ENCODE measurements at places on chromosomes 6 and 20.

DNA sequence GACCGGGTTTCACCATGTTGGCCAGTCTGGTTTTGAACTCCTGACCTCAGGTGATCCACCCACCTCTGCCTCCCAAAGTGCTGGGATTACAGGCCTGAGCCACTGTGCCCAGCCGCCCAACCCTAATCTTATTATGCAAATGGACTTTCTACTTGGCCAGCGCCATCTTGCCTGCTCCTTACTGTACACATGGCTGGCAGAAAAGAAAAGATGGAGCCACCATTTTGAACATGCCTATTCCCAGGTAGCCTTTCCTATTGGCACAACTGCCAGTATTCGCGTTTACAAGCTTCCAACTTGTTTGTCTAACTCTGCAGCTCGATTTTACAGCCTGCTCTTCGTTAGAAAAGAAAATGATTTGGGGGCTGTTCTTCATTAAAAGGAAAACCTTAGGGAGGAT, 84.3 kb downstream of the WDR27 start:
- DNase-seq = no peak

DNA sequence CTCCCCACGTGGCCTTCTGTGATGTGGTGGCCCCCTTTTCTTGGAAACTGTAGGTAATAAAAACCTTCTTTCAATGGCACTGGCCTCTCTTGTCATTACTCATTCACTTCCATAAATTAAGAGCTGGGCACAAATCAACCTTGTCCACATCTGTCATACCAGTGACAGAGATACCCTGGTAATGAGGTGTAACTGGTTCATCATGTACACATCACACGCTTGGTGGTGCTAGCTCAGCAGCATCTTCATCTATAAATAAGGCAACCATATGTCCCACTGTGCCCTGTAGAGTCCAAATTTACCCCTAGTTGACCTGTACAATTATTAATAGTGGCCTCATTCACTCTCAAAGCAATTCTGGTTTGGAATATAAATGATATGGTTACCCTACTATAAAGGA, 245.6 kb downstream of the HIVEP2 start:
- DNase-seq = no peak

- no peak for DNase-seq
Observed at GRCh38 chr20:14406495-14406894, 69.1 kb upstream of the FLRT3 start.

GRCh38 chr6:166087246-166087645, 80.4 kb downstream of the TBXT start:
- no peak for DNase-seq

- no peak for DNase-seq
Observed at GRCh38 chr6:140774080-140774505, 1358.6 kb upstream of the GJE1 start.

DNA sequence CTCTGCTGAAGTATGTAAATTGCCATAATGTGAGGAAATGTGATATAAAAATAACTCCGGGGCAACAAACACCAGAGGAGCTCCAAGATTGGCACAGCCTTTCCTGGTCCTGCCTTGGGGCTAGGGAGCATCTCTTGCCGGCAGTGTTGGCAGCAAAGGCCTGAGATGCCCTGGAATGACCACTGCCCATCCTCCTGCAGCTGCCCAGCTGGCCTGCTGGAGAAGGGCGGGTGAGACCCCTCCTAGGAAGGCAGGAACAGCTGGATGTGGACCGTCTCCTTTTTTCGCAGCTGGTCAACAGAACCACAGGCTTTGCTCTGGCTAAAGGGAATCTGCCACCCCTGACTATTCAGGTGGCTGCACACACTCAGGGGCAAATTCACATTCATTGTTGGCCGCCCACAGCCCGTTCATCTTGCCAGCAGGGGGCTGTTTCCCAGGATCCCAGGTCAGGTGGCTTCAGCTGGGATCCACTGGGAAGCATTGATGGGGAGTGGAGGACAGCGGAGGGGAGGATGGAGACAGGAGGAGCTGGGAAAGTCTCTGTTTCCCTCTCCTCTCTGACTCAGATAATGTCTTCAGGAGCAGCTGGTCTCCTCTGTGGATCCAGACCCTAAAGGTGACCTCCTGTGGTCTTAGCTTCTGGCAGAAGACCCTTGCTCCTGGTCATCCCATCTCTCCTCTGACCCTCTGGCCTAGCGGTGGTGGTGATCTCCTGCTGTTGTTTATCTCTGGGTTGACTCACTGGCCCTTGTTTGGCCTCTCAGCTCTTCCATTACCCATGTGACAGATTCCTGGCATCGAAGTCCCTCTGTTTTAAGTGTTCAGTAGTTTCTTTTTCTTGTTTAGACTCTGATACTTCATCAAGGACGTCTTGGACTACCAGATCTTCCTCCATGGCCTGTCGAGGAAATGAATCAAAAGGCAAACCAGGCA, 336.7 kb downstream of the DHX35 start:
- no peak for DNase-seq

GRCh38 chr20:1430004-1430451, 36.6 kb downstream of the NSFL1C start:
- no peak for DNase-seq

GRCh38 chr20:3168079-3168828, 5.1 kb downstream of the LZTS3 start:
- DNase-seq = no peak

DNA sequence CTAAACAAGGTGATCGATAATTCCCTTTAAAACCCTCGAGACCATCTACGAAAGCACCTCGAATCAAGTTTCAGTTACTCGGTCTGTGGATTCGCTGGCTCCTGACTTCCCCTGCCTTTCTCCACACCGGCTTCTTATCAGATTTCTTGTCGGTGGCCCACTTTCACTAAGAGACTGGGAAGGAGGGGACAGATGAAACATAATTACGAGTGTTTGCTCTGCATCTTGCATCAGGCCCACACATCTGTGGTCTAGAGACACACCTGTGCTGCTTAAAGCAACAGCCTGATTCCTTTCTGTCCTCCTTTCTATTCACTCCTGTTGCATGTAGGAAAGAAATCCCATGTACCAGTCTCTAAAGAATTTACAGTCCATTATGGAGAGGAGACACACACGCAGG, 37.7 kb downstream of the INSM1 start:
- no peak for DNase-seq

GRCh38 chr6:129597023-129597713, 112.8 kb downstream of the ARHGAP18 start:
- no peak for DNase-seq

DNA sequence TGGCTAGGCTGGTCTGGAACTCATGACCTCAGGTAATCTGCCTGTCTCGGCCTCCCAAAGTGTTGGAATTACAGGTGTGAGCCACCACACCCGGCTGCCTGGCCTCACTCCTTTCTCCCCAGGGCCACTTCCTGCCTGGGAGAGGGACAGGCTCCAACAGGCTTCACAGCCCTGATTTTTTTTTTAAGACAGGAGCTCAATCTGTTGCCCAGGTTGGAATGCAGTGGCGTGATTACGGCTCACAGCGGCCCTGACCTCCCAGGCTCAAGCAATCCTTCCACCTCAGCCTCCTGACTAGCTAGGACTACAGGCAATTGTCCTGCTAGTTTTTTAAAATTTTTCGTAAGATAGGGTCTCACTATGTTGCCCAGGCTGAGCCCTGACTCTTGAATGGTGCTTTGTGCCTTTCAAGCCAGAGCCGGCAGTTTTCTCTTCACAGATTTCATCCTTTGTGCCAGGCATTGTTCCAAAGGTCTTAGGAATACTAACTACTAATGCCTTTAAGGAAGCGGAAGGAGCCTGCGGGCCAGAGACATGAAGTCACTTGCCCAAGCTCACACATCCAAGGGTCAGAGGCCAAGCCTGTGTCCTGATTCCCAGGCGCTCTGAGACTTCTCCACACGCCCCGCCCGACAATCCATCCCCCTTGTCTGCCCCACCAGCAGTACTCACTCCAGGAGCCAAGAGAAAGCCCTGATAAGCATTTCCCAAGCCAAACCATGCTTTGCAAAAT, 19.2 kb downstream of the CAPN11 start:
- no peak for DNase-seq

- DNase-seq = no peak
Observed at GRCh38 chr20:51447097-51447764, 95.3 kb downstream of the NFATC2 start.

- DNase-seq = no peak
Observed at GRCh38 chr6:11366934-11367637, 134.6 kb upstream of the NEDD9 start.

- DNase-seq = no peak
Observed at GRCh38 chr6:21984561-21984960, 312.3 kb downstream of the PRL start.

- no peak for DNase-seq
Observed at GRCh38 chr6:7106215-7106751, 1.5 kb upstream of the RREB1 start.

- no peak for DNase-seq
Observed at GRCh38 chr6:8507286-8507685, 71.9 kb upstream of the SLC35B3 start.

- no peak for DNase-seq
Observed at GRCh38 chr6:136371959-136372358, 82.3 kb upstream of the BCLAF1 start.

GRCh38 chr6:166852451-166852975, 103.8 kb downstream of the RNASET2 start:
- no peak for DNase-seq

GRCh38 chr6:157881342-157881741, 58.3 kb downstream of the SNX9 start:
- no peak for DNase-seq

DNA sequence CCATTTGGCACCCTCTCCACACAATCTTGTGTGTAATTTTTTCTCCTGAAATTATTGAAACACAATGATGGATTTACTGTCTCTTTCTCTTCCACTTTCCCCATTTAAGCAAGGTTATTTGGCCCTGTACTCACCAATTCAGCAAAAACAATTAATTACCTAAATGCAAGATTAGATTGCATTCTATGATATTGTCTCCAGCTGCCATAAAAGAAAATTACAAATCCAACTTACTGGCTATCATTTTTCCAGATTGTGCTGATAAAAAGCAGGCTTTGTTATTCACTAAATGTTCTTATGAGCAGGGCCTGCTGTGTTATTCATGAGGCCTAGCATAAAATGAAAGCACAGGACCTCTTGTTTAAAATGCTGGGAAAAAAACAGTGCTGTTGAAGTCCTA, 95.8 kb upstream of the IRAK1BP1 start:
- DNase-seq = no peak

DNA sequence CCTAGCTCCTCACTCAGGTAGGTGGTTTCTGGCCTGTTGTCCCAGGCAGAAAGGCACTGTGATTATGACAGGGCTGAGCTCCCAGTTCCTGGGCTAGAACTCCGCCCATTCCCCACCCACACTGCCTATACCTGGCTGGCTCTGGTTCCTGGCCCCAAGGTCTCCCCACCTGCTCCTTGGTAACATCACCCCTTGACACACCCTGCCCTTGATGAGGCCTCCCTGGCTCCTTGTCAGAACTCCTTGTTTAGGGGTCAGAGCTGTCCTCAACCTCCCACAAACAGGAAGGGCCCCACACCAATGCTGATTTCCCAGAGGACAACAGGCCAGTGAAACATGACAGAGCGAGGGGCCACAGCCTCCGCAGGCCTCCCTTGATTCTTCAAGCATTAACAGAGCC, 15.5 kb upstream of the MYMX start:
- DNase-seq = no peak

GRCh38 chr20:6277661-6278240, 154.9 kb upstream of the FERMT1 start:
- DNase-seq = no peak

DNA sequence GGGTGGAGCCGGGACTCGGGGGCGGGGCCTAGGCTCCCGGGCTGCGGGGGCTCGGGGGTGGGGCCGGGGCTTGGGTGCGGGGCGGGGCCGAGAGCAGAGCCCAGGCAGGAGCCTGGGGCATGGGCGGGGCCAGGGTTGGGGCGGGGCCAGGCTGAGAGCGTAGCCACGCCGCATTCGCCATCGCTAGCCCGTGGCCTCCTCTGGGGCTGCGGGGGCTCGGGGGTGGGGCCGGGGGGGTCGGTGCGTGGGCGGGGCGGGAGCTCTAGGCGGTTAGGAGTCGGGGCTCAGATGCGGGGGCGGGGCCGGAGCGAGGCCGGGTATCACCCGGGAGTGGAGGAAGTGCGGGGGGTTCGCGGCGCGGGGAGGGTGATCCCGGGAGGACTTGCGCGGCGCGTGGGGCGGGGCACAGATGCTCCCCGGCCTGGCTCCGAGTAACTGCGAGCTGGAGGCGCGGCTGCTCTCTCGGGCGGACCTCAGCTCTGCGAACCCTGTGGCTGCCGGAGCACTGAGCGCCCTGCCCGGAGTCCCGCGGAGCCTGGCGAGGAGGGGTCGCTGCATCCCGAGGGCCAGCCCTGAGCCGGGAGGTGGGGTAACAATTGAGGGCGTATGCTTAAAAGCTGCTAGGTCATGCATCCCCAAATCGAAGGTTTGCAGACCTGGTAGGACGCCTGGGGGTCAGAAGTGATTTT, 434 bp upstream of the ECI2 start:
- DNase-seq = peak; percentile 97

Measured in activated CD8-positive, alpha-beta memory T cell treated with anti-CD3 and anti-CD28 coated beads, Interleukin-2, amount 50 U/mL, for 4 hours (primary cell).